A375 (cell line): ENCODE measurements at places on chromosomes 7 and 10. TPM values are rescaled to one million over a fixed set of nuclear protein-coding genes. Genes with fewer than 3 reads are reported as not detected.

NEUROD6 gene
- total RNA-seq, result not detected in 2 replicates

ARHGAP12 gene
- 64.2 and 76.2 TPM in 2 replicates for total RNA-seq

AGBL3 gene
- total RNA-seq, result 0.21 and 0.41 TPM in 2 replicates

STEAP2 gene
- total RNA-seq, result 0.64 and 2.5 TPM in 2 replicates

SLC18A3 gene
- not detected in 2 replicates for total RNA-seq
